ENCODE measurements at places on chromosomes 2 and 18.

DNA sequence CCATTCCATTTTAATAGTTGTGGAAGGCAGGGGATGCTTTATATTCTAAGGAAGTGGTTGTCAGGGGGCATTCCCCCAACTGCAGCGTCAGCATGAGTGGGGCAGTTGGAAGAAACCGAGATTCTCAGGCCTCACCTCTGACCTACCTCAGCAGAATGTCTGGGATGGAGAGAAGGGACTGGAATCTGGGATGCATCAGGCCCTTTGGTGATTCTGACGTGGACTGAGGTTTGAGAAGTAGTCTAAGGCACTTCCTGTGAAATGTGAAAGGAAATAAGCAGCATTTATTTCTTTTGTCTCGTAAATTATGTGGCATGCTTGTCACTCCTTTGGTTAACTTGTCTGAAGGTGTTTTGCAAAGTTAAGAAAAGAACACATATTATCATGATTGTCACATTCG is 540.7 kb upstream of the NETO1 start:
- no peak for DNase-seq

DNA sequence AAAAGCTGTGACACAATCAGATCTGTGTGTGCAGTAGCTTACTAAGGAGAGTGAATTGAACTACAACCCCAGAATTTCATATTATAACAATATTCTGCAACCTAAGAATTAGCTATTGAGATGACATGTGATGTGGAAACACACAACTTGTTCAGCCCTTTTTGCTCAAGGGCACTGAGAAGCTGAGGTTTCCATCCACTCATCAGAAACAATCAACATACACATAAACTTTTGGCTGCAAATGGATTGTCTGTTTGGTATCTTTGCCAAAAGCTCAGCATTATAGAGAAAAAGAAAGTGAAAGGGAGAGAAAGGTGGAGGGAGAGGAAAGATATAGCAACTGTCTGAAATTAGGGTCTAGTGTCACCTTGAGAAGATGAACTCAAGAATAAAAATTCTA is 117.2 kb upstream of the KLF7 start:
- DNase-seq = no peak

DNA sequence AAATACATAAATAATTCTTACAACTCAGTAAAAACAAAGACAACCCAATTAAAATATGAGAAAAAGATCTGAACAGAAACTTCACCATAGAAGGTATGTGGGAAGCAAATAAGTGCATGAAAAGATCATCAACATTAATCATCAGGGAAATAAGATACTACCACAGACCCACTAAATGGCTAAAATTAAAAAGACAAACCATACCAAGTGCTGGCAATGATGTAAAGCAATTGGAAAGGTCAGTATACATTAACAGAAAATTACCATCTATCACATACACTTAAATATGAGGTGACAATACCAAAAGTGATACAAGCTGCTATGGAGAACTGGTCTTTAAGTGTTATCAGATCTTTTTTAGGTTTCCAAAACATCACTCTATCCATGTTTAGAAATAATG is 44.7 kb downstream of the TTR start:
- DNase-seq = no peak

GRCh38 chr18:41073372-41073954 is 881.6 kb upstream of the PIK3C3 start:
- DNase-seq = peak; percentile 42
